ENCODE measurements at places on chromosomes 11 and 22.

- no peak for DNase-seq
These were observed 8.8 kb upstream of the MED17 start for GRCh38 chr11:93775289-93775688.

DNA sequence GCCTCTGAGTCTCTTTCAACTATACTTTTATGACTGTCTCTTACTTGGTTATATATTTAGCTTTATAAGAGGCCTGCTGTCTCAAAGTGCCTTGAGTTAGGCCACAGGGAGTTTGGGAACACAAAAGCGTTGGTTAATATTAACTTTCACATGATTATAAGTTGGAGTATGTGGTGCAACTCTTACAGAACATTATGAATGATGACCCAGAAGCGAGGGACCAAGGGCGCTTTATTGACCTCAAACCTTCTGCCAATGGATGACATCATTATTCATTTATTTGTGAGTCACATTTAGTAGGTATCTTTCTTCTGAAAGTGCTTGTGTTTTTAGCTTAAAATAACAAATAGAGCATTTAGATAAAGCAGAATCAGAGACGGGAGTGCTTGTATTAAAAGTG is 298.0 kb upstream of the ZC3H12C start:
- no peak for DNase-seq

DNA sequence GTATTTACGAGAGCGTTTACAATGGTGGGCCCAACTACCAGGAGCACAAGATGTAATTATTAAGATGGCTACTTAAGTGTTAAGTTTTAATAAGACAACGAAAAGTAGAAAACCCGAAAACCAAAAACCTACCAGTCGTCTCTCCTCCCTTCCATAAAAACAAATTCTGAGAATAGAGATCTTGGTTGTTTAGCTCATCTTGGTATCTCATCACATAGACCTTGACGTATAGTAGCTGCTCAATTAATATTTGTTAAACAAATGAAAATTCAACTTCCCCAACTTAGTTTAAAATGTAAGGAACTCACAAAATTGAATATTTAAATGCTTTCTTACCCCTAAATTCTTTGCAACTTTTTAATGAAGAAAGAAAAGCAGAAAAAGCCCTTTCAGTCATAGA is 669 bp downstream of the KDM4D start:
- DNase-seq: no peak

DNA sequence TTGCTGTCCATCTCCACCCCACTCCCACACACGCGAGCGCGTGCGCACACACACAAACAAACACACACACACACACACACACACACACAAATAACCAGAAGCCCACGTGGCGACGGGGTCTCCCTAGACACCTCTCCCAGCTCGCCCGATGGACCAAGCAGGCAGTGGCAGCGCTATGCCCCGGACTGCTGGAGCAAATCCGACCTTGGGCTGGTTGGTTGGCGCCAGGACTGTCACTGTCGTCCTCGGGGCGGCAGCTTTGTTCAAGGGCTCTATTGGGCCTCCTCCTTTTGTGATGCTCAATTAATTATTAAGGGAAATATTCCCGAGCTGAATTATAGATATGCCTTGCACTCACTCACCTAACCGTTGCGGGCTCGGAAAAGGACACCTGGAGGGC is 1.7 kb upstream of the KCNA4 start:
- no peak for DNase-seq

- DNase-seq: no peak
These were observed 25.1 kb upstream of the TTLL12 start for GRCh38 chr22:43211941-43212433.

GRCh38 chr22:24805790-24806662 is at the start of gene SGSM1:
Gene SGSM1 (plus strand): TSS chr22:24806211. CDS start chr22:24806326, 115 bp downstream.
- DNase-seq: peak; percentile 42

DNA sequence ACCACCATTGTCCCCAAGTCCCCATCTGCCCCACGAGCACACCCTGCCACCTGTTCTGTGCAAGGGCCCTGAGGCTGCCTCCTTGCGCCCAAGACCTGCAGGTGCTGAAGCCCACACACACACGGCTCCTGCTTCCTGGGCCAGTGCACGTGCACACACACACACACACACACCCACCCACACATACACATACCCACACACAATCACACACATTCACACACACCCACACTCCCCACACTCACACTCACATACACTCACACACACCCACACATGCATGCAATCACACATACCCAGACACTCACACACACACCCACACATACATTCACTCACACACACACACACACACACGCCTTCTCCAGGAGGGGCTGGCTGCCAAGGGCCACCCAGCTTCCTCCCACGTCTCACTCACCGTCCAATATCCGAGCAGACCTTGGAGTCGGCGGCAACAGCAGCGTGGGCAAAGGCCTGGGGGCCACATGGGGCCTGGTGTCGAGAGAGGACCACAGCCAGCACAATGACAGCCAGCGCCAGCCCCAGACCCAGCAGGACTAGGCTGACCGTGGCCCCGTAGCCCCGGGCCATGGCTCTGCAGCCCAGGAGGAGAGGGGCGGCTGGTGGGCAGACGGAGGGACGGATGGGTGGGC is 616 bp downstream of the GGT5 start:
- DNase-seq: no peak

- DNase-seq: no peak
These were observed 205.1 kb downstream of the TENM4 start for GRCh38 chr11:79235696-79236095.

DNA sequence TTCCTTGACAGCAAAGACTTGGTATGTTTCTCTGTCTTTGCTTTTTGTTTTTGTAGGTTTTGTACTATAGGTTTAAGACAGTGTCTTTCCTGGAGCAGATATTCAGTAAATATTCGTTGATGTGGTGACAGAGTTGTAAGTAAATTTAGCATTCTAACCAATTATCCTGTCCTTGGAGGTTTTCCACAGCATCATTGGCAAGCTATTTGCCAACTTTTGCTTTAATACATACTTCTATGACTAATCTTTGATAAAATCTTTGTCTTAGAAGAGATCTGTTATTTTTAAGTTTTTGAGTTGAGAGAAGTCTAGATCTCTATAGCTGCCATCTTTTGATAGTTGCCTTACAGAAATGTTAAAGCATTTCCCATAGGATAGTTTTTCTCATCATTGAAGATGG is 3.8 kb downstream of the USP47 start:
- DNase-seq: no peak

DNA sequence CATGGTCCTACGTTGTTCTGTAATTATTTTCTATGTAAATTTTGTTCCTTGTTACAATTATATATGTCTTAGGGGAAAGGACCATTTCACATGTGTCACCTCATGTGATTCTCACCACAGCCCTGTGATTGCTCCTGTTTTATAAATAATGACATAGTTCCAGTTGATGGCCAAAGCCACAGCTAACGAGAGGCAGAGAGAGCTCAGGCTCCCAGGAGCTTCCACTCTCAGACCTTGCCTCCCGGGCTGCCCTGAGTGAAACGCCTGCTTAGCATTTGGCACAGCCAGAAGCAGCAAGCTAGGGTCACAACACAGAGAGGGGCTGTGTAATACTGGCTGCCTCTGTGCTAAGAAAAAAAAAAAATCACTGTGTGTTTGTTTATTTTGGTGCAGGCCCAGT is 5.9 kb downstream of the TMEM121B start:
- DNase-seq: no peak

GRCh38 chr11:36870361-36870760 is 272.3 kb upstream of the RAG2 start:
- no peak for DNase-seq

DNA sequence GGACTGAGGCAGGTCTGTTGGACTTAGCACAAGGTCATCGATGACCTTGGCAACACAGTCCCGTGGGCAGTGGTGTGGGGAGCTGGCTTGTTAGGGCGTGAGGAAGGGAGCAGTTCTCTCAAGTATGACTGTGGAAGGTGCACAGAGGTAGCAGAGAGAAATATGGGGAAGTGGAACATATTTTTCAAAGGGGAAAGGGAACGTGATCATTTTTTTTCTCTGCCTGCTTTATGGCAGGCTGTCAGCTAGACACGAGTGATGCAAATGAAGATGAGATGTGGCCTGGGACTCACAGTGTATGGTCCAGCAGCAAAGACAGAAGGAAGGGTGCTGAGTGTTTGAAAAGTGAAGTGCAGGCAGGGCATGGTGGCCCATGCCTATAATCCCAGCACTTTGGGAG is 30.6 kb downstream of the ADAMTS8 start:
- no peak for DNase-seq

- no peak for DNase-seq
These were observed 30.7 kb downstream of the LRFN4 start for GRCh38 chr11:66887526-66887925.
